IMR-90 (cell line): ENCODE measurements at places on chromosomes 6 and 20. TPM values are rescaled to one million over a fixed set of nuclear protein-coding genes. Genes with fewer than 3 reads are reported as not detected.

POU3F2 gene
- polyA plus RNA-seq = not detected in 2 replicates

FAM184A gene
- 0.03 and 0.07 TPM in 2 replicates for polyA plus RNA-seq

GMNN gene
- polyA plus RNA-seq = 21.1 and 22.2 TPM in 2 replicates

NKX2-2 gene
- polyA plus RNA-seq = not detected in 2 replicates

HRH3 gene
- not detected in 2 replicates for polyA plus RNA-seq
